ENCODE measurements at places on chromosomes 1 and 21. TPM values are rescaled to one million over a fixed set of nuclear protein-coding genes. Genes with fewer than 3 reads are reported as not detected.

Gene DNAJC11
- total RNA-seq: 28.9 TPM

Gene CCDC24
- total RNA-seq: 5.9 TPM

Gene CLCN6
- 22.5 TPM for total RNA-seq

Gene FCAMR
- not detected for total RNA-seq

Gene ARHGAP29
- 100 TPM for total RNA-seq

Gene RGSL1
- total RNA-seq: not detected

Gene ADAM30
- not detected for total RNA-seq

Gene RCAN3
- total RNA-seq: 4.4 TPM

Gene ETV3
- 15.5 TPM for total RNA-seq

Gene FAM177B
- total RNA-seq: not detected

Gene TRIM17
- total RNA-seq: 0.33 TPM

Gene SPATA1
- total RNA-seq: 0.37 TPM

Gene F13B
- total RNA-seq: not detected

Gene VWA1
- 5.1 TPM for total RNA-seq

Gene CPLANE2
- 14.4 TPM for total RNA-seq

Gene BTG2
- 2.7 TPM for total RNA-seq

Gene ZNF593OS
- not detected for total RNA-seq

Gene SPRR4
- total RNA-seq: not detected

Gene TTLL7
- 20.7 TPM for total RNA-seq

Gene STPG1
- 7.0 TPM for total RNA-seq

Gene S100A7A
- not detected for total RNA-seq

Gene F3
- total RNA-seq: 16.9 TPM

Gene RGS16
- total RNA-seq: 0.22 TPM

Gene PRELP
- 1.9 TPM for total RNA-seq

Gene TP53BP2
- 65.3 TPM for total RNA-seq

Gene RSBN1
- total RNA-seq: 10.6 TPM

Gene COL8A2
- total RNA-seq: 12.5 TPM

Measured in uterine smooth muscle cell (primary cell).